ENCODE measurements at places on chromosomes 3 and 15.
A peak's percentile ranks its signal among the peaks of the same experiment; 100 is the strongest.

GRCh38 chr3:127720985-127721935 is 48.5 kb downstream of the ABTB1 start:
- no peak for DNase-seq

- DNase-seq: no peak
Measured at GRCh38 chr3:159170436-159171003, 368.7 kb downstream of the MFSD1 start.

GRCh38 chr3:172379372-172379771 is 68.9 kb downstream of the GHSR start:
- no peak for DNase-seq

DNA sequence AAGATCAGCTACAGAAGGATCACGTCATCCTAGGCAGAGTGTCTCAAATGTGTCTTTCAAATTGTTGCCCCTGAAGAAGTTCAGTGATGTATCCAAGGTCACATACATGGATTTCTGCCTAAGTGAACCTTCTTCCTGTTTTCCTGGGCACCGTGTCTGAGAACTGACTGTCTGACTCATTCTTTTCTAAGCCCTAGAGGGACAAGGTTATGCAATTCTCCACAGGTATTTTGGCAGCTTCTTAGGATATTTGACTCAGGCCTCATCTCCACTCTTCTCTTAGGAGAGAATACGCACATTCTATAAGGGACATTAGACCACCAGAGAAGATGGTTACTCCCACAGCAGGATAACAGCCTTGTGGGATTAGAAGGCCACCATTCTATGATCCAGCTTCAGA is 391.9 kb upstream of the THBS1 start:
- peak; percentile 53 for DNase-seq

DNA sequence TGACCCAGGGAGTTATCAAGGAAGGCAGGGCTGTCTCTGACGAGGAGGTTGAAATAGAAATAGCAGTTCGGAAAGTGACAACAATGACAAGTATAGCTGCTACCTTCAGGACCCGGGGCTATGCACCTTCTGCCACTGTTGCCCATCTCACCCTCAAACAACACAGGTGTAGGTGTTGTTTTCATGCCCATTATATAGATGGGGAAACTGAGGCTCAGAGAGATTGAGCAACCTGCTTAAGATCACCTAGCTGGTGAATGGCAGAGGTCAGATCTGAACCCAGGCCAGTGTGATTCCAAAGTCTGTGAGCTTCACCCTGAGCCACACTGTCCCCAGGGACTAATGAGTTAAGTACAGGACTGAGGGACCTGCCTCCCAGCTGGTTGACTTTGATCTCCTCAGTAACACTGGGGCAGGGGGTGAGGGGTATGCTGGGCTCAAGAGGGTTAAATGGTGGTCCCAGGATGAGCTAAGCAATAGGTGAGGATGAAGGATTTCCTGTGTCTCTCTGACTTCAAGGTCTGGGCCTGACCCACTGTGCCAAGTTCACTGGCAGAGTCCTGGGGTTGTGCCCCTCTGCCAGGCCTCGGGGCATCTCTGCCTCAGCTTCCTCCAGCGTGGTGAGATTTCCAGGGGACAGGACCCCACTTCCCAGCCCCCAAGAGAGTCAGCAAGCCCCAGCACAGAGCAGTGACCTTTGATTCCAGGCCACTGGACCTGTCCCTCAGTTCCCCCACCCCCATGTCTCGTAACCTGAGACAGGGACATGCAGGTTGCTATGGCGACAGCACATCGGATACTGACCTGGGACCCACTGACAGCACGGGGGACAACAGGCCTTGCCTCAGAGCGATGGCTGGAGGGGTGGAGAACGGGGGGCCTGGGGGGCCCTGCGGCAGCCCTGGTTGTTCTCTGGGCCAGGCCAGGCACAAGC is 35.0 kb downstream of the ATP2B2 start:
- DNase-seq: no peak

GRCh38 chr3:70392227-70392626 is 79.8 kb upstream of the MDFIC2 start:
- DNase-seq: no peak

- no peak for DNase-seq
Measured at GRCh38 chr3:174387736-174388135, 471.4 kb upstream of the NAALADL2 start.

- DNase-seq: no peak
Measured at GRCh38 chr3:97815149-97815917, 6.5 kb upstream of the CRYBG3 start.

DNA sequence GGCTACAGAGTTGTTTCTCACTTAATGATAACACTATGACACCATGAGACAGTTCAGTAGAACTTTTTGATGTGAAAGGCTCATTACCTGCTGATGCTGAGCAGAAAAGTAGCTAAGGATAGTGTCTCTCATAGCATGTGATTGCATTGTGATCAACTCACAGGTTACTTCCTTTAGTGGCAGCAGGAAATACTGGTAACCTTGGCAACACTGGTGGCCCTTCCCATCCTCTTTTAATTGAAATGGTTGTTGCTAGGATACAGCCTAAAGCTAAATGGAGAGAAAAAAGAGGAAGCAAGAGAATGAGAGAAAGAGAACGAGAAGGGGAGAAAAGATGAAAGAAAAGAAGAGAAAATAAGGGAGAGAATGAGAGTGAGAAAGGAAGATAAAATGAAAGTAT is 204.7 kb upstream of the GAP43 start:
- no peak for DNase-seq

GRCh38 chr3:151356794-151357462 is 27.6 kb upstream of the P2RY13 start:
- peak; percentile 11 for DNase-seq

DNA sequence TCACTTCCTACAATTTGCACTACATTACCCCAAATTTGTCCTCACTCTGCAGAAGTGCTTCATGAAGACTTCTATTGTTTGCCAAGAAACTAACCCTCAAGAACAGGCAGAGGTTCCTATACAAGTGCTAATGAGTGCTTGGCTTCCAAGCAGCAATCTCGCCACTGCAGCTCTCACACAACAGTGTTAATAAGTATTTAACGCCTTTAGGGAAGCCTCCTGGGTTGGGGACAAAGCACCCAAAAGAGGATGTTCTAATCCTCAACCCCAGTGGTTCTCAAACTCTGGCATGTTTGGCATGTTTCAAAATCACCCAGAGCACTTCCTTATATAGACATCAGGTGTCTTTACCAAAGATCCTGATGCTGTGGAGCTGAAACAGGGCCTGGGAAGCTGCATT is 64.6 kb downstream of the ZIC4 start:
- DNase-seq: no peak

DNA sequence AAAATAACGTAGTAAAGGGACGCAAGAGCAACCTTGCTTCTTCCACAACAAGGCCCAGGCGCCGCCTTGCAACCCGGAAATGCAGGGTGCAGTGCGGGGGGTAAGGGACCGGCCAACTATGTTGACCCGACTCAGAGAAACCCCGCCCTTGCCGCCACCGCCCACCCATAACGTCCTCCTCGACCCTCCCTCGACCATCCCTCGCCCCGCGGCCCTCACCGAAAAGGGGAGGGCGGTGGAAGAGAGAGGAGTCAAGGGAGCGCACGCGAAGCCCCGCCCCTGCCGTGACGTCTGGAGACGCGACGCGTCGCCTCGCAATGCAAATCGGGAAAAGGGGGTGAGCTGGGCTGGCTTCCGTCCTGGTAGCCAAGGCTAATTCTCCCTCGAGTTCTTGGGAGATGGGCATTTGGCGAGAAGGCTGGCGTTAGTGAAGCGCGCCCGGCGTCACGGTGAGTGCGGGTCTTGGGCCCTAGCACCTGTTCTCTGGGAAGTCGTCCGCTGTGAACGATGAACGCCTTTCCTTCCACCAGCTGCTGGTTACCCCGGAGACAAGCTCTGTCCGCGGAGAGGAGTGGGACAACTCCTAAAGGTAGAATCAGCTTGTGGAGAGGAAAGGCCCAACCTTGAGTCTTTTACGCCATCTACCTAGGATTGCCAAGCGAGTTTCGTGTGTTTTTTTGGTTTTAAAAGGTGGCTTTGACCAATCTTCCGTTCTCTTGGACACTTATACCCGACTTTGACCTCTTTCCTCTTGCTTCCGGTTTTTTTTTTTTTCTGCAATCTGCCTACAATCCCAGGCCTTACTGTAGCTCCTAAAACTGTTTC is at the start of gene USP8:
Gene USP8, plus strand, starts transcription at position 340 of the 825 bp plus-strand sequence. CDS start 14,669 bp downstream, outside the sequence.
- DNase-seq: peak; percentile 96

DNA sequence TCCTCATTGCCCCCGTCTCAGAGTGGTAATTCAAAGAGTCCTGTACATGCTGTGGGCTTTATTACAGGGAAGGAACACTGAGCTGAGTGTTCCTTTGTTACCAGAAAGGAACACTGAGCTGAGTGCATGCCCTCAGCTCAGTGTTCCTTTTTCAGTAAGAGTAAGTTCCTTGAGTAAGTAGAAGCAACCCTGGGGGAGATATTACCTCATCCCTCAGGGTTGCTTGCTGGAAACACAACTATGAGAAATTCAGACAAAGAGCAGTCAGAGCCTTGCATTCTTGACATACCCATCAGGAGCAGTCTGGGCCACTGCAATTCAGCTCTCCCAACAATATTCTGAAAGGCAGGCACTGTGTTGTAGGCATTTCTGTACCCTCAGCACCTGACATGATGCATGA is 17.0 kb downstream of the CHRM5 start:
- no peak for DNase-seq

DNA sequence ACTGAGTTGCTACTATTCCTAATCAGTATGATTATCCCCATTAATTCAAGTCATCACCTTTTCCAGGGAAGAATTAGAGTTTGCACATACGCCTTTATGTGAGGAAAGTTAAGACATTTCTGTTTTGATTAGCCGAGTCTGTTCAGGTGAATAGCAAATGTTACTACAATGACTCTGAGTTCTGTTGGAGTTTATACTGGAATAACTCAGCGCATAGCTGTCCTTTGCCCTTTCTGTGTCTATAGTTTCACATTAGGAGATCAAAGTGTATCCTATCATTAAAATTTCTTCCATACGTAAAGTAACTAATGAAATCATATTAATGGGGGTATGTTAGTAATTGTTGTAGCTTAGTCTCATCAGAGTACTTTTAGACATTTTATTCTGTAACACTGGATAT is 4.9 kb downstream of the RAB8B start:
- no peak for DNase-seq

DNA sequence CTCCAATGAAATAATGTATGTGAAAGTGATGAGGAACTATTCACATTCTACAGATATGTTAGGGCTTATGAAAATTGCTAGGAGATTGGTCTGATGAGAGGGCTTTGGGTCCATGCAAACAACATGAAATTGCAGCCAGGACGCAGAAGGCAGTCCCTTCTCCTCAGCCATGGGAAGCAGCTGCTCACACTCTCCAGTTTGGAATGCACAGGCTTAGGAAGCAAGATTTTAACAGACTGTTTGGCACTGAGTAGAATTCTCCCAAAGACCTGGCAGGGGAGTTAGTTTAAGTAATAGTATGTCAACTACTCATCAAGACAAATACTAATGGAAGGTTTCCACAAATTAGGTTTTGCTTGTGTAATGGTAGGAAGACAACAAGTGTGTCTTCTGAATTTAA is 500.7 kb upstream of the ARRDC4 start:
- no peak for DNase-seq

DNA sequence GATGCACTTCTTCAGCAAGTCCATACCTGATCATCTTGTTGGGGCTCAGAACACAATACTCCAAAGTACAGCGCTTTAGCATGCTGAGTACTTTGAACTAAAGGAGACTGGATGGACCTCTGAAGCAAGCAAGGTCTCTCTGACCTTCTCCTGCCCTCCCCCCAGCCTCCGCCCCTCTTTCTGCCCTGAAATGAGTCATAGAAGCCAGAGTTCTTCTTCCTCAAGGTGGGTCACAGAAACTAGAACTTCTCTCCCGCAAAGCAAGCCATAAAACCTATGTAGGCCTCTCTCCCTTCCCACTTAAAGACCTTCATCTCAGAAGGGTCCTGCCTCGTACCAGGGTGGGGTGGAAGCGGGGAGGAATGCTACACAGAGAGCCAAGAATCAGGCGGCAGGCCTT is 230.5 kb upstream of the PROK2 start:
- DNase-seq: no peak

DNA sequence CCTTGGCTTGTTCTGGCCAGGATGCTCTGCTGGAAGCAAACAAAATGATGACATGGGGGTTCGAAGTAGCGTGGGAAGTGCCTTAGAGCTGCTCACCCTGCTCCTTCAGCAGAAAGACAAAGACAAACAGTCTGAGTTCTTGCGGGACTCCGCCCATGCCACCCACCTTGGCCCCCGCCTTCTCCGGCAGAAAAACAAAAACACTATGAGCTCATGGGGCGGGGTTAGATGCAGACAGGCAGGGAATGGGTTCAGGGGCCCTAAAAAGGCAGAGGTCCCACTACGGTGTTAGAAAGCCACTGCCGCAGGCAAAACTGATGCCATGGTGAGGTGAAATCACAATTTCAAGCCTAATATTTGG is 9.7 kb upstream of the NCKIPSD start:
- peak; percentile 57 for DNase-seq

GRCh38 chr3:23193831-23194230 is 9.3 kb upstream of the UBE2E2 start:
- no peak for DNase-seq
